Activated CD4-positive, alpha-beta T cell treated with anti-CD3 and anti-CD28 coated beads, Interleukin-2, amount 10 ng/mL, durations not matched to agents 24 days and 14 days (primary cell): ENCODE measurements at places on chromosomes 5 and 9. TPM values are rescaled to one million over a fixed set of nuclear protein-coding genes. Genes with fewer than 3 reads are reported as not detected.

GRCh38 chr9:249025-249424, 34.4 kb downstream of the DOCK8 start:
- peak overlapping the region; percentile 26 for H3K27ac ChIP-seq
- H3K4me1 ChIP-seq, result peaks cover 27% of the 10 kb centered on the region
- peaks cover 2% of the 10 kb centered on the region for H3K27me3 ChIP-seq
- H3K4me3 ChIP-seq, result peak overlapping the region; percentile 49
- H3K36me3 ChIP-seq, result peaks cover 12% of the 10 kb centered on the region

DNA sequence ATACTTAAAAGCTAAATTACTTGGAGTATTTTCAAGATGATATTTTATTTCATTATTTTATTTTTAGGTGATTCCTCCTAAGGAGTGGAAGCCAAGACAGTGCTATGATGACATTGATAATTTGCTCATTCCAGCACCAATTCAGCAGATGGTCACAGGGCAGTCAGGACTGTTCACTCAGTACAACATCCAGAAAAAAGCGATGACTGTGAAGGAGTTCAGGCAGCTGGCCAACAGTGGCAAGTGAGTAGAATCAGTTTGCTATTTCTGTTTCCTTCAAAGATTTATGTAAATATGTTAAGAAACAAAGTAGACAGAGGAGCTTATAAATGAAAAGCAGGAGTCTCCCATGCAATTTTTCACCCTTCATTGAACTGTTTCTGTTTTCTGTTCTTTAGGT, 47.8 kb downstream of the KDM4C start:
- H3K4me1 ChIP-seq, result no peaks in the 10 kb centered on the region
- H3K27me3 ChIP-seq, result no peaks in the 10 kb centered on the region
- DNase-seq, result no peak
- H3K4me3 ChIP-seq, result no peak overlapping the region

DNA sequence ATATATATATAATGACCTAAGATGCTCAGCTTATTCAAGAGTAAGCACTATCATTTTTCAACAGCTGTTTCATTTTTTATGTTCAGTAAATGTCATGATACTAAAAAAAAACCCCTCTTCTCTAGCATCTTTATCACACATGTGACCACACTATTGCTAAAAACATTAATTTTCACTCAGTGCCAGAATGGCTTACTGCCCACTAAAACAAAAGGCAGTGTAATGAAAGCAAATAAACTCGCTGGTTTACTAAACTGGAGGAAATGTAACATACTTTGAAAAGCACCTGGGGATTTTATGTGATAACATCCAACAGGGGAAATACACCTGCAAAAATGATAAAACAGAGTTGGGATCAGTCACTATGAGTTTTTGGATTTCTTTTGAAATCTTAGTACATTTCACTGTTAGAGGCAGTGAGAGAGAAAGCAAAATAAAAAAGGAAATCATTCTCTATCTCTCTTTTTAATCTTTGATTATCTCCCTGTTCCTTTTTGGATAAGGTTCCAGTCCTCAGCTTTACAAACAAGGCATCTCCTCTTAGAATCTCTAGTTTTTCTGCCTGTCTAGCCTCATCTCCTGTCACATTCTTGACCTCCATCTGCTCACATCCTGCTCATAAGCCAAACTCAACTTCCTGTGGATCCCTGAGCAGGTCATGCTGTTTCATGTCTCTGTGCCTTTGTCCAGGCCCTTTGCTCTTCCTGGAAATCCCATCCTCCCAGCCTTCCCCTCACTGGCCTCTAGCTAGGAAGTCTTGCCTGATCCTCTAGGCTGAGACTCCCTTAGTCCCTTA, 338.0 kb downstream of the MAN2A1 start:
- no peak overlapping the region for H3K4me3 ChIP-seq
- H3K36me3 ChIP-seq, result no peaks in the 10 kb centered on the region
- H3K27me3 ChIP-seq, result peaks cover 2% of the 10 kb centered on the region
- H3K27ac ChIP-seq, result peak overlapping the region; percentile 64
- peaks cover 7% of the 10 kb centered on the region for H3K4me1 ChIP-seq
- DNase-seq, result no peak

DNA sequence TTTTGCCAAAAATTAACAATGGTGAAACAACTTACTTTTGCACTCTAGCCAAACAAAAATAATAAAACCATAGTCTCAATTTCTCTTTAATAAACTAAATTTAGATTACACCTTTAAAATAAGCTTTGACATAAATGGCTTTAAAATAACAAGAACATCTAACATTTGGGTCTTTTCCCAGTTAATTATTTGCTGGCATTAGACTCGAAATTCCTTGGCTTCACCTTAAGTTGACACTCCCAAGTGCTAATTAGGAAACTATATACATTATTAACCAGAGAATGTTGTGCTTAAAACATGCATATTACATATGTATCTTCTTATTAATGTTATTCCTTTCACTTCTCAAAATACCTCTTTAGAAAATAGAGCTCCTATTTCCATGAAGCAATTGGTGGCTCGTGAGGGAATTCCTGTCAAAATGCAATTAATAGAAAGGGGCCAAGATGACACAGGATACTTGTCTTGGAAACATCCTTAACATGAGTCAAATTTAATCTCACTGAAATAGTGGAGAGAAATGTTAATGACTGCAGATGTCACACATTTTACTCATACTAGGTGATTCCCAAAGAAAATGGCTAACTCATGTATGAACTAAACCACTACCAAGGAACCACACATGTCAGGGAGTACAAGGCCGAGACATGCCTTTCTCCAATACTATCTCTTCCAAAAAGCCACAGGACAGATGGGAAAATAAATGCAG, 932.9 kb upstream of the DMAC1 start:
- H3K27me3 ChIP-seq, result peaks cover 2% of the 10 kb centered on the region
- no peaks in the 10 kb centered on the region for H3K36me3 ChIP-seq
- DNase-seq, result no peak
- no peak overlapping the region for H3K27ac ChIP-seq
- no peaks in the 10 kb centered on the region for H3K4me1 ChIP-seq

Gene EGR1
- 53.4 and 54.6 TPM in 2 replicates for total RNA-seq

DNA sequence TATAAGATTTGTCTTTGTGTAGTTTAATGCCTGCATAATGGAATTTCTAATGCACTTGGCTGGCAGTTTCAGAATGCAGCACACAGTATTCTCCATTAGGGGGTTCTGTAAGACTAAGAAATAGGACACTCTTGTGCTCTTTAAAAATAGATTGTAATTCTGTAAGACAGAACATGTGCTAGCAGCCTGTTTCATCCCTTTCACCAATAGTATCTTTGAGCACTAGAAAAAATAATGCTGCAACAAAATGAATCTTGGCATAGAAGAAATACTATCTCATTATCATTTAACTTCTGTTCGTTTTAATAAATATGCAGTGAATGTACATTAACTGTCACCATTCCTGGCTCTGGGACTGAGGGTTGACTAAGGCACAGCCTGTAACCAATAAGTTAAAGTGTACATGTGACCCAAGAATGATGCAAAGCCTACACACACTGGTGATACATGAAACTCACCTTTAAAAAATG, 23.8 kb upstream of the ZNF622 start:
- no peak overlapping the region for H3K4me3 ChIP-seq
- peaks cover 4% of the 10 kb centered on the region for H3K4me1 ChIP-seq
- H3K27ac ChIP-seq, result no peak overlapping the region
- no peak for DNase-seq

Gene FLT4
- total RNA-seq, result 1.7 and 2.0 TPM in 2 replicates

DNA sequence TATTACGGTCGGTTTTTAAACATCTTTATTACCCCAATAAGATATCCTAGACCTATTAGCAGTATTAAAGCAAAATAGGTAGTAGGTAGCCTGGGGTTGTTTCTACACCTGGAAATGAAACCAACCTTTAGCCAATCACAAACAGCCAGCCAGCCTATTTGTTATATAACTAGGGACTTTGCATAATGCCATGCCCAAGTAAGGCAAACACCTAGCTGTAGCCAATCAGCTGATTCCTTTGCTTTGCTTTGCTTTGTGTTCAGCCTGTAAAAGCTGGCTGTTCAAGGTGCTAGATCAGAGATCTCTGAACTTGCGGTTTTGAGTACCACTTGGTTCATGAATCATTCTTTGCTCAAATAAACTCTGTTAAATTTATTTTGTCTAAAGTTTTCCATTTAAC, 46.5 kb upstream of the SETD9 start:
- peaks cover 8% of the 10 kb centered on the region for H3K4me1 ChIP-seq
- H3K27ac ChIP-seq, result no peak overlapping the region

GRCh38 chr9:78143281-78144007, 92.4 kb upstream of the CEP78 start:
- DNase-seq, result no peak
- H3K27ac ChIP-seq, result no peak overlapping the region
- H3K27me3 ChIP-seq, result no peaks in the 10 kb centered on the region
- no peaks in the 10 kb centered on the region for H3K4me1 ChIP-seq

Gene NR5A1
- not detected in 2 replicates for total RNA-seq

- no peak overlapping the region for H3K4me3 ChIP-seq
- H3K4me1 ChIP-seq, result no peaks in the 10 kb centered on the region
- H3K27me3 ChIP-seq, result peaks cover 3% of the 10 kb centered on the region
Observed at GRCh38 chr5:154565123-154565522, 87.1 kb upstream of the HAND1 start.

DNA sequence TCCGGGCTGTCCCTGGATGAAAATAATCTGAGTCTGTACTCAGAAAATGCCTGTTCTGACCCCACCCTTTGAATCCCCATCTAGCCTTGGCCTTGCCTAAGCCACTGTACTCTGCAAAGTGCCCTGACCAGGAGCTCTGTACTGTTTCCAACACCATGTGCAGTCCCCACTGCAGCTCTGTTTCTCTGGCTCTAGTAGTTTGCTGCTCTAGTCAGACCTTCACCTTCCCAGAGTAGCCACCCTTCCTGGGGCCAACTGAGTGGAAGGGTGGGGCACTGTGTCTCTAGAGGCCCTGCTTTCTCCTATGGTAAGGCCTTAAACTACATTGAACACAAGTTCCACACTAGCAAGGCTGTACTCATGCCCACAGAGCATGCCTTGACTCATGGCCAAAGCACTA, 31.9 kb downstream of the P4HA2 start:
- no peak for DNase-seq
- H3K4me1 ChIP-seq, result peaks cover 2% of the 10 kb centered on the region
- H3K4me3 ChIP-seq, result no peak overlapping the region
- no peak overlapping the region for H3K27ac ChIP-seq
- no peaks in the 10 kb centered on the region for H3K27me3 ChIP-seq
- H3K36me3 ChIP-seq, result peaks cover 44% of the 10 kb centered on the region

- DNase-seq, result no peak
- H3K36me3 ChIP-seq, result no peaks in the 10 kb centered on the region
- H3K4me1 ChIP-seq, result peaks cover 16% of the 10 kb centered on the region
- H3K4me3 ChIP-seq, result peak overlapping the region; percentile 84
- H3K27ac ChIP-seq, result no peak overlapping the region
Observed at GRCh38 chr5:150623878-150624216, 16.6 kb upstream of the SYNPO start.

Gene TMEFF1
- 0.16 TPM in 1 of 2 replicates, not detected in the other for total RNA-seq

- peaks cover 6% of the 10 kb centered on the region for H3K4me1 ChIP-seq
- H3K27me3 ChIP-seq, result peaks cover 12% of the 10 kb centered on the region
- no peak overlapping the region for H3K27ac ChIP-seq
- H3K4me3 ChIP-seq, result no peak overlapping the region
Observed at GRCh38 chr5:42912184-42912798, 100.6 kb upstream of the SELENOP start.

Gene CANX
- total RNA-seq, result 514 and 546 TPM in 2 replicates

DNA sequence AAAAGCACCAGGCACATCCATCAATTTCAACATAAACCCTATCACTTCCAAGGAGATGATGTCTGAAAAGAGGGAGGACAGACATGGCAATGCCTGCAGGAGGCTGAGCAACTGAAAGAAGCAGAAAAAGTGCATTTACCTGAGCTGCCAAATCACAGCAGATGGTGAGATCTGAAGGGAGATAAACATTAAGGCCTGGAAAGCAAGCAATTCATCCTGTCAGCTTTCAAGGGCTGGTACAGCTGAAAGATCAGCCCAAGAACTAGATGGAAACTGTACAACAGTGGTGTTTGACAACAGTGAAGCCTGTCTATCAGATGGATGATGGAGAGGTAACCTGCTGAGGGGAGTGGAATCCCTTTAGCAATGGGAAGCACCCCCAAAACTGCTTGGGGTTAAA, 433.2 kb upstream of the ZNF608 start:
- no peaks in the 10 kb centered on the region for H3K27me3 ChIP-seq
- no peak overlapping the region for H3K27ac ChIP-seq
- no peak overlapping the region for H3K4me3 ChIP-seq
- H3K4me1 ChIP-seq, result no peaks in the 10 kb centered on the region
- DNase-seq, result no peak
- no peaks in the 10 kb centered on the region for H3K36me3 ChIP-seq

- no peak overlapping the region for H3K27ac ChIP-seq
- H3K36me3 ChIP-seq, result no peaks in the 10 kb centered on the region
- no peaks in the 10 kb centered on the region for H3K27me3 ChIP-seq
- no peaks in the 10 kb centered on the region for H3K4me1 ChIP-seq
- no peak for DNase-seq
Observed at GRCh38 chr5:125696762-125697161, 726.4 kb upstream of the GRAMD2B start.

- no peaks in the 10 kb centered on the region for H3K27me3 ChIP-seq
- no peak overlapping the region for H3K27ac ChIP-seq
- no peak overlapping the region for H3K4me3 ChIP-seq
- no peaks in the 10 kb centered on the region for H3K4me1 ChIP-seq
- no peak for DNase-seq
Observed at GRCh38 chr5:148666353-148666752, 12.0 kb upstream of the HTR4 start.

Gene HACD4
- 2.8 and 3.0 TPM in 2 replicates for total RNA-seq

DNA sequence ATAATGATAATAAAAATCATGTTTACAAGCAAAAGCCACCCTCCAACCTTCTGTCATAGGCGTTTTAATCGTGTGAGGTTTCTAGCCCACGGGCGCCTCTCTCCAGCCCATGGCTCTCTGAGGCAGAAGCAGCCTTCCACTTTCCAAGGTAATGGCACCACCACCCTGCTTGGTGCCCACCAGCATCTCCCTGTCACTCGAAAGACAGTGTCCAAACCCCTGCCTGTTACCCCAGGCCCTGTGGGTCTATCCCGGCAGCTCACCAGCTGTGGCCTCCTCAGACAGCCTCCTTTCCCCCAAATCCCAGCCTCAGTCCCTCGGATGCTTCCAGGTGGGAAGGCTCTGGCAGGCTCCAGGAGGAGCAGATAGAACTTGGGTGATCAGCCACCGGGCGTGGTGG, 123.8 kb upstream of the LPCAT1 start:
- H3K27me3 ChIP-seq, result peaks cover 57% of the 10 kb centered on the region
- peaks cover 7% of the 10 kb centered on the region for H3K4me1 ChIP-seq
- no peak overlapping the region for H3K27ac ChIP-seq
- H3K4me3 ChIP-seq, result no peak overlapping the region
- DNase-seq, result no peak

- H3K27ac ChIP-seq, result peak overlapping the region; percentile 89
- peaks cover 47% of the 10 kb centered on the region for H3K36me3 ChIP-seq
Observed at GRCh38 chr9:121353241-121354061, 16.6 kb downstream of the STOM start.

DNA sequence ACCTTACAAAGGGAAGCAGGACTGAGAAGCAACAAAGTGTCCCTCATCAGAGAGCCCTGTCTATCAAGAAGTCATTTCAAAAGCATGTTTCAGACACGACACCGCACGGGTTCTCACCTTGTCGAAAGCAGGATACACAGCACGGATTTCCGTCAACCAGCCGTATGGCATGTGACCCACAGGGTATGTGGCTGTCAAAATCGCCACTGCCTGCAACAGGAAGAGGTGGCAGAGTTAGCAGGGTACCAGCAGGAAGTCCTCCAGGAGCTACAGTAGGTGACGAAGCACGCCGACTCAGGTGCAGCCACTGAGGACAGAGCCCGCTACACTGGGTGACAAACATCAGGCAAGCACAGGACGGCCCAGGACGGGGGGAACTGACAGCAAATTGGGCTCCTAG, 81.2 kb downstream of the OTULIN start:
- no peak overlapping the region for H3K4me3 ChIP-seq
- no peaks in the 10 kb centered on the region for H3K27me3 ChIP-seq
- peaks cover 7% of the 10 kb centered on the region for H3K4me1 ChIP-seq
- DNase-seq, result no peak
